ENCODE measurements at places on chromosomes 7 and 10. TPM values are rescaled to one million over a fixed set of nuclear protein-coding genes. Genes with fewer than 3 reads are reported as not detected.

GRCh38 chr10:26780793-26781601 lies 79.8 kb downstream of the ABI1 start:
- DNase-seq, result peak; percentile 63

DNA sequence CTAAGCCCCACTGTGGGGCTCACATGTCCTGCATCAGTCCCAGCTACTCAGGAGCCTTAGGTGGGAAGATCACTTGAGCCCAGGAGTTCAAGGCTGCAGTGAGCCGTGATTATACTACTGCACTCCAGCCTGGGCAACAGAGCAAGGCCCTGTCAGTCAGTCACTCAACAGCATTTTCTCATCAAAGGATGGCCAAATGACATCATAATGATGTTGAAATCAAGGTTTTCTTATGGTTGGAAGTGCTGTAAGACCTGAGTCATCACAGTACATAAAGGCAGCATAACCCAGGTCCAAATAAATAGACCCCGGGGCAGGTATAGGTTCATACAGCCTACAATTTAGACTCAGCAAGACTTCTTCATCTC lies 341.1 kb downstream of the PARD3 start:
- DNase-seq, result peak; percentile 42

GRCh38 chr10:126917975-126918908 lies 13.0 kb downstream of the DOCK1 start:
- DNase-seq, result no peak

DNA sequence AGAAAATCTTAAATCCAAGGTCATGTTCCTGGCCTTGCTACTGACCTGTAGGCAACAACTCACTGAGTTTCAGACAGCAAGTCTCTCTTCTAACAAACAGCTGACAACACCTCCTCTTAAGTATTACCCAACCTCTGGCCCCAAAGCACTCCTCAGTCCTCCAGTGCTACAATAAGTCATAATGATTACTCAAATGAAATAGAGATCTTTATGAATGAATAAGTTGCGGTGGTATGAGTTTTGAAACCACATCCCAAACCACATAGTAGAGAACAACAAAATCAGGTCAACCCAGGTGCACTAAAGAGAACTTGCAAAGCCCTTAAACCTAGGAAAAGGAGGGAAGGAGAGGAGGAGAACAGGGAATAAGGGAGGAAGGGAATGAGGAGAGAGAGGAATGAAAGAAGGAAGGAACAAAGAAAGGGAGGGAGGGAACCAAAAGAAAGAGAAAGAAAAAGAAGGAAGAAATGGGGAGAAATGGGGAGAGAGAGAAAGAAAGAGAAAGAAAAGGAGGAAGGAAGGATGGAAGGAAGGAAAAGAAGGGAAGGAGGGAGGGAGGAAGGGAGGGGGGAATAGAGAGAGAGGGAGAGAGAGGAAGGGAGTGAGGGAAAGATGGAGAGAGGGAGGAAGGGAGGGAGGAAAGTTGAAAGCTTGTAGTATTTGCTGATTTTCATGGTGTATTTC lies 142.8 kb upstream of the CALCR start:
- peak; percentile 54 for DNase-seq

CYP2W1 gene
- not detected for total RNA-seq

- no peak for DNase-seq
These were observed 761 bp downstream of the PTF1A start for GRCh38 chr10:23192712-23193434.

DNA sequence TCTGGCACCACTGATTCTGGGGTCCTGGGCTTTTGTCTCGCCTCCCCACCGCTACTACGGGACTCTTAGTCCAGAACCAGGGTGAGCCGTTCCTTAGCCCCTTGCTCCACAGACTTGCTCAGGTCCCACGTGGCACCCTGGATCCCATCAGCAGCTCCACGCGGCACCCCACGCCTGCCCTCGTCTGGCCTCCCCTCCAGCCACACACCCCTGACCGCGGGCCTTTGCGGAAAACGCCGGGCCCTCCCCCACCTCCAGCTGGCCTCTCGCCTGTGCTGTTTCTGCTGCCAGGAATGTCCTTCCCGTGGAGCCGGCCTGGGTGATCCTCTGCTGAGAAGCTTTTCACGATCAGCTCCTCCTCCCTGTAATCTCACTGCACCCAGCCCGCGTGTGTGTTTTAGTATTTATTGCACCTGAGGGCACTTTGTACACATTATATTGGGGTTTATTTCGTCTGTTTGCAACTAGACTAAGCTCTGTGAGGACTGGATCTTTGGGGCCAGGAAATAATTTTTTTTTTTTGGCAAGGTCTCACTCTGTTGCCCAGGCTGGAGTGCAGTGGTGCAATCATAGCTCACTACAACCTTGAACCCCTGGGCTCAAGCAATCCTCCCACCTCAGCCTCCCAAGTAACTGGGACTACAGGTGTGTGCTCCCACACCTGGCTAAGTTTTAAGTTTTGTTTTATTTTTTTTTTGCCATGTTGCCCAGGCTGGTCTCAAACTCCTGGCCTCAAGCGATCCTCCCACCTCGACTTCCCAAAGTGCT lies 10.5 kb upstream of the TTYH3 start:
- DNase-seq, result peak; percentile 86

GRCh38 chr7:130560972-130561371 lies 69.1 kb downstream of the MEST start:
- peak; percentile 59 for DNase-seq

- DNase-seq, result no peak
These were observed 62.8 kb downstream of the CUBN start for GRCh38 chr10:17066807-17067206.

DNA sequence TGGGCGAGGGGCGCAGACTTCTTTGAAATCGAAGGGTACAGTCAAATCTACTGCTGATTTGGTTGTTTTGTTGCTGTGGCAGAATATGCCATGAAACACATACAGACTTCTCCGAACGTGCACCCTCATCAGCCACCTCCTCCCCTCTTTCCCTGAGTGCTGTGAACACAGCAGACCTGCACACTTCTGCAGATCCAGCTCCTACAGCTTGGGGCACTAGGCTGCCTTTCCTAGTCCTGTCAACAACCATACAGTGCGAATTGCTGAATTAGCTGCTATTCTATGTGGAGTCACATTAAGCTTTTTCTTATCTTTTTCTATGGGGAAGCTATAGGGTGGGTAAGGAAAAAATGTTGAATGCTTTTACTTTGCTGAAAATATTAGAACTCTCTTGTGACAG lies 57.5 kb downstream of the COL17A1 start:
- no peak for DNase-seq

DNA sequence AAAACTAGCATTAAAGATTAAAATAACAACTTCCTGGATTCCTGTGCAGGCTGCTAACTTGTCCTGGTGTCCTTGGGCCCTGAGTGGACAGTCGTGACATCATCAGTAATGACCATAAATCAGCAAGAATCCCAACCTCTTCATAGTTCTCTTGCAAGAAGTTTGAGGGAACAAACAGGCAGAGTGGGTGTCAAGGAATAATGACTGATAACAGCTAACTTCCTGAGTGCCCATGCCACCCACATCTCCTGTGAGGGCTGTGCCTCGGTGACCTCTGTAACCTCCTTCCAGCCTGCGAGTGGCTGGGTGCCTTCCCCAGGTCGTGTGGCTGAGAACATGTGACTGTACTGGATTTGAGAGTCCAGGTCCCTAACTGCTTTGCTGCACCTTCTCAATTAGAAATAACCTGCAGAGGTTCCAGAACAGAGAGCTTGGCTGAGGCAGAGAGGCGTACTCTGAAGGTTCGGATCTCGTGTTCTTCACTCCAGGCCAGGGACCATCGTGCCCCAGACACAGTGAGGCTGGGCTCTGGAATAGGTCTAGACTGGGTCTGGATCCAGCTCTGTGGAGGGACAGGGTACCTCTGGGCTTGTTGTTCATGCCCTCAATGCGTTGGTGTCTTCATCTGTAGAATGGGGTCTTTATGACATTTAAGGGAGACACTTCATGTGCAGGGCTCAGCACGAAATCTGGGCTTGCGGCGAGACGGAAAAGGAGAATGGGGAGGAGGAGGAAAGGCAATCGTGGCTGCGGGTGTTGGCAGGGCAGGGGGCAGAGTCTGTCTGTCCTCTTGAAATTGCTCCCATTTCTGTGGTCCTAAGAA lies 313.1 kb upstream of the ZNF32 start:
- peak; percentile 20 for DNase-seq

DNA sequence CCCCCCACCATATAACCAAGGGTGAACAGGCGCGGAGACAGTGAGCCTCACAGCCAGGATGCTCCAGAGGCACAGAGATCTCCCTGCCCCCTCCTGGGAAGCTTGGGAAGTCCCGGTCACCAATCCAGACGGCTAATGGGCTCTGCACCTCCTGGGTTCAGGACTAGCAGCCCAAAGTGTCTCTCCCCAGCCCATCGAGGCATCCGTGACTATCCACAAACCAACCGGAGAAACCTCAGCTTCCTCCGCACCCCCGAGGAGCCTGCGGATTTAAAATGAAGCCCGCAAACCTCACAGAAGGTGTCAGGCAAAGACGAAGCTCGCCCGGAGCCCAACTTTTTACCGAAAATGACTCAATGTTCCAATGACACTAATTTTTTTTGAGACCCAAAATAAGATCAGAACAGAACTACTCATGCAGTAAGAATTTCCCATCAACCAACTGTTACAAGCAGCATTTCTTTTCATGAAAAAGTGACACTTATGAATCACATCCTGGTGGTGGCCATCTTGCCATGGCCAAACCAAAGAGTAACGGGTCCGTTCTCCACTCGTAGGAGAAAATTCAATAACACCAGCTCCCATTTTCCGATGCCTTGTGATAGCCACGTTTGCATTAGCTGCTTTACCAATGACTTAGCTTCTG lies 6.0 kb downstream of the PDGFA start:
- DNase-seq, result no peak

ANLN gene
- 119 TPM for total RNA-seq

GRCh38 chr10:51630640-51631005 lies 68.8 kb downstream of the CSTF2T start:
- DNase-seq, result no peak

DNA sequence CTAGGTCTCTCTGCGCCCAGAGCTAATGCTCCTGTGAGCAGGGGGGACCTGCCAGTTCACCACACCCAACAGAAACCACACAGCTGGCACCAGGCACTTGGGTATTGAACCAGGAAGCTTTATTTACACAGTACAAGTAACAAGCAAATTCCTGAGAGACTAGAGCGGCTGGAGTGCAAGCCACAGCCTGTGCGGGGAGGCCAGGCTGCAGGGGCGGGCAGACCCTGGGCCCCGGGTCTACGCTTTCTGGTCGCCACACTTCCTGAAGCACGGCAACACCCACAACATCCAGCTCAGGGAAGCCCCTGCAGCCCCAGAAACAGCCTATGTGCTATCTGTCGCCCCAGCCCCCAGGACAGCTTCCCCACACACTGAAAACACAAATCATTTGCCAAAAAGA lies 125.0 kb downstream of the FAM53B start:
- DNase-seq, result peak; percentile 23

GRCh38 chr7:152344253-152344652 lies 91.5 kb downstream of the KMT2C start:
- DNase-seq, result no peak

- peak; percentile 53 for DNase-seq
These were observed 25.7 kb downstream of the NUB1 start for GRCh38 chr7:151367284-151367683.

PPP1R9A gene
- under 0.01 TPM for total RNA-seq

DNA sequence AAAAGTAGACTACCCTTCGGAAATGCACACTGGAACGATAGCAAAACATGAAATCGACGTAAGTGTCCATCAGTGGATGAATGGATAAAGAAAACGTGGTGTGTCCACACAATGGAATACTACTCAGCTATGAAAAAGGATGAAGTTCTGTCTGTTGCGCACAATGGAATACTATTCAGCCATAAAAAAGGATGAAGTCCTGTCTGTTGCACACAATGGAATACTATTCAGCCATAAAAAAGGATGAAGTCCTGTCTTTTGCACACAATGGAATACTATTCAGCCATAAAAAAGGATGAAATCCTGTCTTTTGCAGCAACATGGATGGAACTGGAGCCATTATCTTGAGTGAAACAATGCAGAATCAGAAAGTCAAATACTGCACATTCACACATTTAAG lies 591.8 kb downstream of the PTPRN2 start:
- no peak for DNase-seq

CPXM2 gene
- not detected for total RNA-seq

- DNase-seq, result peak; percentile 79
These were observed 22.7 kb downstream of the ARL3 start for GRCh38 chr10:102691285-102692066.

GRCh38 chr7:44189286-44189992 lies at the start of gene GCK:
Gene GCK, minus strand, starts transcription at chr7:44189439. Its CDS starts 486 bp downstream, at chr7:44188953.
- no peak for DNase-seq

- DNase-seq, result no peak
These were observed 129.8 kb upstream of the ZMIZ1 start for GRCh38 chr10:78938695-78939672.

ENTPD1 gene
- total RNA-seq, result 0.86 TPM

DNA sequence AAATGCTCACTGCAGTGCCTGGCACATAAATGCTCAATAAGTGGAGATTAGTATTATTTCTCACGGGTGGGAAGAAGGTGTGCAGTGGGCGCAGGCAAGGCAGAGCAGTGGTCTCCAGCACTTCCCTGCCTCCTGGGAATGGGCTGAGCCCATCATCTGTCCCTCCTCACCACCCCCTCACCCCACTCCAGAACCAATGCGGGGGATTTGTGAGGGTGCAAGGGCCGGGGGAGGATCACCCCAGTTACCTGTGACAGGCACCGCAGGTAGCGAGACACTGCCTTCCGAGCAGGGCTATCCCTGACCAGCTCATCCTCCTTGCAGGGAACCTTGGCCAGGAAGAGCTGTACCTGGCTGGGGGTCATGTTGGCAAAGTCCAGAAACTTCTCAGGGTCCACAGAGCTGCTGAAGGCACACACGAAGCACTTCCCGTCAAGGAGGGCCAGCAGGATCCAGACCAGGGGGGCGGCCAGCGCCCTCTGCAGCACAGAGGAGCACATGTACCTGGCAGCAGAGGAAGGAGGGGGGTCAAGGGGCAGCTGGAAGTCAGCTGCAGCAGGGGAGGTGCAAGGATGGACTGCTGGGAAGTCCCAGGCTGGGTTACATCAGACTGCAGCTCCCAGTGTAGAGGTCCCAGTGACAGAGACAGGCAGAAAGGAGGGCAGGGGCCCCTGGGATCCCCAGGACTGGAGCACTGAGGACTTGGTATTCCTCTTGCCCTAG lies 2.8 kb downstream of the CALHM3 start:
- DNase-seq, result peak; percentile 25

ITPRID1 gene
- total RNA-seq, result not detected

LIPN gene
- total RNA-seq, result not detected

RGR gene
- not detected for total RNA-seq

DNA sequence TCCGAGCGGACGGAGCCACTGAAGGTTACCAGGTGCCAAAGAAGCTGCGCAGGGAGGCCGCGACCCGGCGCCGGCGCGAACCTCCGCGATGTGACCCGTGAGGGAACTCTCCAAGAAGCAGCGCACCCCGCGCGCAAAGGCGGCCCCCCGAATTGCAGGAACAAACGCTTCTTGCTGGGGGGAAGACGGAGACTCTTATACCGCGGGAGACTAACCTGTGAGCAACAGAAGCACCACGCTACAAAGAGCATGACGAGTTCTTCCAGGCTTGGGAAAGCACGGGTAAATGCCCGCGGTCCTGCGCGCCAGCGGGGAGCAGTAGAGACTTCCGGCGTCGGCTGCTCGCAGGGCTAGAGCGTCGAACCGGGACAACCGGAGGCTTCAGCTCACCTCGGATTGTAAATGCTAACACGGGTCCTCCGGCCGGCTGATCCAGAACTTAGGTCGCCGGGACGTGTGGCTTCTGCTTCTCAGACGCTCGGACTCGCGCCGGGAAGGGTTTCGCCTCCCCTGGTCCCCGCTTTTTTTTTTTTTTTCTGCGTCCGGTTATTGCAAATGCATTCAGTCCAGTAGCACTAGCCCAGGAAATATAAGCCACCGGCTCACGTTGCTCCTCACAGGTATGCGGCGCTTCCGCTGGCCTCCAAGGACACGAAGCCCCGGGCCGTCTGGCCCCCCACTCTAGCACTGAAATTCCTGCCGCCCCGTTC lies at the start of gene COA1:
Gene COA1 (minus strand): TSS at position 310 of the 710 bp plus-strand sequence. CDS start 80,909 bp downstream, outside the sequence.
- peak; percentile 90 for DNase-seq

All from fibroblast of villous mesenchyme (primary cell).